Epithelial cell of alveolus of lung (primary cell): ENCODE measurements at places on chromosomes 1 and 21. TPM values are rescaled to one million over a fixed set of nuclear protein-coding genes. Genes with fewer than 3 reads are reported as not detected.

Gene TMEM125
- total RNA-seq: 0.13 TPM in 1 of 2 replicates, not detected in the other

Gene PSMB2
- total RNA-seq: 49.6 and 75.6 TPM in 2 replicates

Gene UBL4B
- not detected in 2 replicates for total RNA-seq

Gene SLC25A34
- 0.26 and 0.96 TPM in 2 replicates for total RNA-seq

Gene IFI44L
- 0.48 and 7.4 TPM in 2 replicates for total RNA-seq

Gene PGLYRP4
- not detected in 2 replicates for total RNA-seq

Gene HCRTR1
- 0.13 TPM in 1 of 2 replicates, not detected in the other for total RNA-seq

Gene ANGPTL3
- not detected in 2 replicates for total RNA-seq

Gene DPT
- 0.24 and 0.78 TPM in 2 replicates for total RNA-seq

Gene ESPN
- total RNA-seq: 0.13 TPM in 1 of 2 replicates, not detected in the other
